ENCODE measurements at places on chromosomes 5 and 9.

- no peak for DNase-seq
Measured at GRCh38 chr5:96648023-96648422, 14.2 kb upstream of the CAST start.

GRCh38 chr9:99561509-99561917 lies 260.2 kb upstream of the NR4A3 start:
- DNase-seq = no peak

DNA sequence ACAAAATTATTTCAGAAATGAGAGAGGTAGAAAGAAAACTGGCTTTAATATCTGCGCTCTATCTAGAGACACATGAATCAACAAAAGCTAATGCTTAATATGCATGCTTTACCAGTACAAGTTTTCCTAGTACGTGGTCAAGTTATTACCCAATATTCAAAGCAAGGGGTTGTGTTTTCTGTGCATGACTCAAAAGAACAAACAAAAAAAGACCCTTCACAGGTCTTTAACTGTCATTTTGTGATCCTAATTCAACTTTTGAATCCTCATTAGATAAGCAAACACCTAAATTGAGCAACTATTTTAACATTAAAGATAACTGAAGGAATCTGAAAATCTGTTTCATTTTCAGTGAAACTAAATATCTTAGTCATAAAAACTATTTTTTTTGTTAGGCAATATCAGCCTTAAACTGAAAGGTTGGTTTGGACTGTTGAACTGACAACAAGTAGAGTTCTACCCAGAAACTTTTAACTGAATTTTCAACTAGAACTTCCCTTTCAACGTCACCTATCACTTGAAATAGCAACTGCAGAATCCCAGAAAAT lies 12.5 kb downstream of the ST8SIA4 start:
- no peak for DNase-seq

GRCh38 chr5:72106817-72107130 lies 501 bp upstream of the MAP1B start:
- no peak for DNase-seq

DNA sequence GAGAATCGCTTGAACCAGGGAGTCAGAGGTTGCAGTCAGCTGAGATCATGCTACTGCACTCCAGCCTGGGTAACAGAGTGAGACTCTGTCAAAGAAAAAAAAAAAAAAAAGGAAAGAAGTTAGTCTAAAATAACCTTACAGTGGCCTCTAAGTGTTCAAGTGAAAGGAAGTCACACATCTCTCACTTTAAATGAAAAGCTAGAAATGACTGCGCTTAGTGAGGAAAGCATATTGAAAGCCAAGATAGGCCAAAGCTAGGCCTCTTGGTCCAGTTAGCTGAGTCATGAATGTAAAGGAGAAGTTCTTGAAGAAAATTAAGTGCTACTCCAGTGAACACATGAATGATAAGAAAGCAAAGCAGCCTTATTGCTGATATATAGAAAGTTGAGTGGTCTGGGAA lies 38.1 kb downstream of the ITGA1 start:
- no peak for DNase-seq
